ENCODE measurements at places on chromosomes 2 and 18. TPM values are rescaled to one million over a fixed set of nuclear protein-coding genes. Genes with fewer than 3 reads are reported as not detected.

EVX2 gene
- 0.28 TPM for total RNA-seq

TEX44 gene
- total RNA-seq: not detected

C1QL2 gene
- total RNA-seq: not detected

DNA sequence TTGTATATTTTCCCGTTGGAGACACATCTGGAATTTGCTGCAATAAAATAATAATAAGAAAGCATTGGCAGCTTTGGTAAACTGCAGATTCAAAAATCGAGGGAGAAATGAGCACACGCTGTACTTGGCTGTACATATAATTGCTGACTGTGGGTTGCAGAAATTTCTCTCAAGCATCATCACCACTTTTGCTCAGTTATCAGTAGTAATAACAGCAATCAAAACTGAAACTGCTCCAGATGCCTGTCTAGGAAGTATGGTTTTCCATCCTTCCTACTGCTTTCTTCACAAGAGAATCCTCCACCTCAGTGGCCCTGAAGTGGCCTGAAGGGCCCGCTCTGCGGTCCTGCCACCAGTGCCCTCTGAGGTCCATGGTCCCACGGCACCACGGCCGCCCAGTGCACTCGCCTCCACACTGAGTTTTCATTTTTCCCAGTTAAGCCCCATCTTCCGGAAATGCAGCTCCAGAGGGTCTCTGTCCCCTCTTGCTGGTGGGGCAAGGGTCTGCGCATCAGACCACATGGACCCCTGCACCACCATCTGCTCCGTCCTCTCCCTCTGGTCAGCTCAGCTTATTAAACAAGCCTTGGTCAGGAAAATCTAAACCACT lies 3.9 kb downstream of the DUSP28 start:
- peak; percentile 9 for DNase-seq

- no peak for DNase-seq
Observed at GRCh38 chr2:151228847-151229512, 32.7 kb downstream of the RBM43 start.

- DNase-seq: no peak
Observed at GRCh38 chr18:46333431-46334135, 229.4 kb downstream of the HAUS1 start.

KCNIP3 gene
- total RNA-seq: 16.4 TPM

IL37 gene
- total RNA-seq: not detected

DNA sequence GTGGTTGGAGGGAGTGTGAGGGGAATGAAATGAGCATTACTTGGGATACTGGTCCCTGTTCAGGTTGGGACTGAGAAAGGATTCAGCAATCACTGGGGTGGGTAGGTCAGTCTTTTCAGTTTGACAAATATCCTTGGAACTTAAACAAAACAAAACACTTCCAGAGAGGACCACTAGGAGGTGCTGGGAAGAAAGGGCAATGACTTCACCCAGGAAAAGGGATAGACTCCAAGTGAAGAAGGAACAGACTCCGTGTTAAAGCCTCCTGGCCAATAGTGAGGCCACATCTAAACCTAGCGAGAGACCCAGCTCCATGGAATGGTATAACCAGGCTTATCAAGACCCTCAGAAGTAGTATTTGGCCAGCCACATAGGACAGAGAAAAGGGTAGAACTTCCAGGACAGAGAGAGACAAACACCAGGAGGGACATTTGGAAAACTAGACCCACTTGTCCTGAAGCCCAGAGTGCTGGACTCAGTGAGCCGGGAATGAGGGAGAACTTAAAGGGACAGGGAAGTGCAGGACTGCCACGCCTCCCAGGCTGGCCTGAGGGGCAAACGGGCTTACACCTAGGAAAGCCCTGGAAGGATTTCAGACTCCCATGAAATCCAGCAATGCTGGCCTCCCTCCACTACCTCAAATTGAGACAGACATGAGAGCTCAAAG lies 19.6 kb upstream of the KCNG3 start:
- DNase-seq: no peak

GALR1 gene
- not detected for total RNA-seq

DNA sequence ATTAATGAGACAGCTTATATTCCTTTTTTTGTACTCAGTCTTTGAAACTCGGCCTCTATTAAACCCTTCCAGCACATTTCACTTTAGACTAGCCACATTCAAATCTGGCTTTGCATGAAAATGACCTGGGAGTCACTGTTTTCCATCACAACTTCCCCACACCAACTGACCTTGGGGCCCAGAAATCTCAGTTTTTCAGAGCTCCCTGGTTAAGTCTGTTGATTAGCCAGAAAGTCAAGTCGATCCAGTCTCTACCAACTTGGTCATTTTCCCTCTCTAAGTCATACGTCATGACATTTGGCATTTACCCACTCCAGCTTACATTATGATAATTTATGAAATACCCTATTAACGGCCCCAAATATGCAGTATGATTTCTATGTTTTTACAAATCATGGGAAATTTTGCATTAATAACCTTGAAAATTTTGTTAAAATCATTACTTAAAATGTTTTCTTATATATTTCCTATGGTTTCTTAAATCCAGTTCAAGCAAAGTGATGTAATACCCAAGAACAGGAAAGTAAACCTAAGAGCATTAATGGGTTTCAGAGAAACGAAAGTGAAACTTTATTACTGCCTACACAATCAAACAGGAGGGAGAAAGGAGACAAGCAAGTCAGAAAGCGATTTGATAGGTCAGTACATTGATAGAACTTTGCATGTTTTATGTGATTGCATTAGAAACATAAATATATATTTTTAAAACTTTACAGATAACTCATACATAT lies 77.1 kb downstream of the SPATS2L start:
- DNase-seq: no peak

- DNase-seq: no peak
Observed at GRCh38 chr2:113185664-113186432, 12.1 kb downstream of the PSD4 start.

DNA sequence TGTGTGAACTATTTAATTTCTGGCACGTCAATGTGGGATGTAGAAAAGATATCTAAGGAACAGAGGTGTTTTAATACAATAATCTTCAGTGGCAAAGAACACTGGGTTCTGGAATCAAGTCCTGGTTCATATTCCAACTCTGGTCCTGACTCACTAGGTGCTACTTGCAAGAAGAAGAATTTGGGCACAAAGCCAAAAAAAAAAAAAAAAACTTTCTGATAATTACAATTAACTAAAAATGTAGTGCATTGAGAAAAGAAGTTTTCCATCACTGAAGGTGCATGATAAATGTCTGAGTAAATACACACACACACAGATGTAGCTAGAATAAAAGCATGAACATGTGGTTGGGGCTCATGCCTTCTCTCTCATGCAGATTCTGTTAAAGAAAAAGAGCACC lies 424.4 kb upstream of the REG3G start:
- no peak for DNase-seq

DNA sequence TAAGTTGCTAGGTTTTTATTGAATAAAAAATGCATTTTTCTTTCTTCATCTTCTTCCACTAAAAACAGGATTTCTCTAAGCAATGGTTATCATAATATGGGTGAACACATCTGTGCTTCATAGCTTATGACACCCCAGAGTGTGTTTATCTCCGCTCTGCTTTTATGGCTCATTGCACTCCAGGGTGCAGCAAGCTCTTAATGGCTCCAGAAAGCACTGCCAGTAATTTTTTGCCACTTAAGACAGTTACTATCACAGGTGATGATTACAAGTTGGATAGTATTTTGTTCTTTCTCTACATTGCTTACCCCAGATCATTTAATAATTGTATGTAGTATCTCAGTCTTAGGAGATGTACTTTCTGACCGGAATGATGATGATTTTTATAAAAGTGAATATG lies 239.3 kb upstream of the CDH20 start:
- DNase-seq: no peak

GRCh38 chr2:208373460-208374089 lies 33.0 kb upstream of the PTH2R start:
- DNase-seq: no peak

DNA sequence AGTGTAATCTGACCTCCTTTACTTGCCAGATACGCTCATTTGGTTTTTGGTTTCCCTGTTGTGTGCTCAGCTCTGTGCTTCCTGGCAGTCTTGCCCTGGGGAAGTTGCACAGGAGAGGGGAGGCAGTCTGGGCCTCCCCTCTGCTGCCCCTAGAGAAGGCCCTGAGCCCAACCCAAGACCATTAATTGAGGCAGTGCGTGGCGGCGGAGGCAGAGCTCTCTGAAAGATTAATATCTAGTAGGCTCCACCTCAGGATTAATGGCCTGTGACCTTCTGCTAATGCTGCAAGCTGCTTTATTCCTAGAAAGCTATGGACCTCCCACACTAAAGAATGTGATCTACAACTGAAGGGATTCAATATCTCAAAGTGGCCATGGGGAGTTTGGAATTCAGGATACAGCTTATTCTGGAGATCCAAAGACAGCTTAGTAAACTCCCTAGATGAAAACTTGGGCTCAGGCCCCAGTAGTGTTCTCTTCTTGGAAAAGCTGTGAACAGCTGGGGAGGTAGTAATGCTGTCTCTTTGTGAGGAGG lies 41.4 kb upstream of the MAPRE2 start:
- no peak for DNase-seq

GRCh38 chr18:56910237-56910636 lies 236.7 kb upstream of the BOD1L2 start:
- no peak for DNase-seq

DNA sequence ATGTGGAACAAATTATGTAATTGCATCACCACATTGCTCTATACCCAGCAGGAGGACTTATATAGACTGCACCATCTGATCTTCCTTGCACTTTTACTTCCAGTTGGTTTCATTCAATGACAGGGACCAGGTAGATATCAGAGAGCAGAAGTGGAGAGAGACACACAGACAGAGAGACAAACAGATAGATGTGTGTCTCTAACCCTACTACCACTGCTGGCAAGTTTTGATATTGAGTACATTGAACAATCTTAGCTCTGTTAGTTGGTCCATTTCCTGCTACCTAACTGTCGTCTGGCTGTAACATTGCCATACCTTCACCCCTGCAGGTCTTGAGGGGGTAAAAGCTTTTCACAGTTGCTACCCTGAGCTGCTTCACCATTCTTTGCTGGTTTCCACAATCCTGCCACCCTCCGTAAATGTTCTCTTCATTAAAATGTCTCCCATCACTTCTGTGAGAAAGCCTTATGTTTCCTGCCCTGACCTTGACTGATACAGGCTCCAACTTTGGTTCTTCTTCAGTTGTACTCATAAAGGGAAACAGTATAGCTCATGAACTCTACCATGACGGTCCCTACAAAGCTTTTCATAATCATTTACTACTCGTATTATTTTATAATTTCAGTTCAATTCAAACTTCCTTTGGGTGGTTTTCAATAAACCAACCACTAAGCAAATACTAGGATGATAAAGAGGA lies 62.3 kb upstream of the ITGA4 start:
- no peak for DNase-seq

LINC00305 gene
- not detected for total RNA-seq

SULT1C2 gene
- not detected for total RNA-seq

DNA sequence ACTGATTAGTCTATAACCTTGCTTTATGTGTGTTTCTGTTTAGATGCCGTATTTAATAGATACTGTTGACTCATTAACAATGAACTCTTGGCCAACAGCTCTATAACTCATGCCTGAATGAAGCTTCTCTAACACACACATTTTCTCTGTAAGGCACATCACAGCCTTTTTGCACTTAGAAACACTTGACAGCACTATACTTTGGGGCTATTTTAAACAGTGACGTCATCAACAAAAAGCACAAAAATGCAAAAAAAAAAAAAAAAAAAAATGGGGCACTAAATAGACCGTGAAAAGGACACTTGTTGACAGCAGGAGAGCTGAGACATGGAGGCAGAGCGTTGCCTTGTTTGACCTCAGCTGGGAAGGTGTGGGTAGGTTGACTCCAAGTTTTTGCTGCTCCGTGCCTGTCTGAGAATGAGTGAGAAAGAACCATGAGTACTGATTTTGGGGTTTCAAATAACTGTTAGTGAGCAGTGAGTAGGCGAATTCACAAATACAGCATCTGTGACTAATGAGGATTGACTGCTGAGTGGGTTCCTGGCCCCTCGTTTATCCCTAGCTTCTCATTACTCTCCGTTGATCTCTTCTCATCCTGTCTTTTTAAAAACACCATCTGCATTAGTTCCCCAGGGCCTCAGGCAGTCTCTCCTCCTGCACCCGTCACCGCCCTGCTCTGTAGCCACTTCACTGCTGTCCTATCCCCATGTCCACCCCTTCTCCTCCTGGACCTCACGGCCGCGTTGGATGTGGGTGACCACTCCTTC lies 24.4 kb downstream of the SPP2 start:
- no peak for DNase-seq

DNA sequence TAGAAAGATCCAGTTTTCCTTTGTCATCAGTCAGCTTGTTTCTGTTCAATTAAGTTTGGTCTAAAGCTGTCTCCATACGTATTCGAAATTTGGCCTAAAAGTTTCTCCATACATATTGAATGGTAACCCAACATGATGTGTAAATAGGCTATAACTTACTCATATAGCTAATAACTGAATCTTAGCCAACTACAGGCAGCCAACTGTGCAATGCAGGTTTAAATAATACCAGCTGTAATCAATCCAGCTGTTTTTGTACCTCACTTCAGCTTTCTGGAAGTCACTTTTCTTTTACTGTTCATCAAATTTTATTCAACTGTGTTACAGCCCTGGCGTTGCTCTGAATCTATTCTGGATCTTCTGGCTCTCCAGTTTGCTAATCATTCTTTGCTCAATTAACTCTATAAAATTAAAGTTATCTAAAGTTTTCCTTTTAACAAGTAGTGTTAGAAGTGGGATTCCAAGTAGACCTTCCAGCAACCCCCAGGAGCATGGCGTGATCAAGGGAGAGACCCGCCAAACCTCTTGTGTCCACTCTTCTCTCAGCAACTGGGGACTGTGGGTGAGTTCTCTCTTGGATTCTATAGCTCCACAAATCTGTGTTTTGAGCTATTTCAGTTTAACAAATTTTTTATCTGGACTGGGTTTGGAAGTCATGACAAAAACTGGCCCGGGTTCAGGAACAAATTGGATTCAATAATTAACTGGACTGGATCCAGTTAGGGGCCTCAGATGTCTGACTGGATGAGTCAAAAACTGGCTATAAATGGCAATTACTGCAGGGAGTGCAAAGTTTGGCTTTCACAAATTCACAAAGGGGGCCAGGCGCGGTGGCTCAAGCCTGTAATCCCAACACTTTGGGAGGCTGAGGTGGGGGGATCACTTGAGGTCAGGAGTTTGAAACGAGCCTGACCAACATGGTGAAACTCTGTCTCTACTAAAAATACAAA lies 329.7 kb upstream of the ST6GAL2 start:
- DNase-seq: no peak

- DNase-seq: no peak
Observed at GRCh38 chr2:217847552-217848350, 155.0 kb downstream of the TNS1 start.

- DNase-seq: no peak
Observed at GRCh38 chr2:88540346-88540745, 86.9 kb downstream of the EIF2AK3 start.

GRCh38 chr2:218270721-218271486 lies 585 bp downstream of the PNKD start:
- no peak for DNase-seq

LRATD1 gene
- 10.4 TPM for total RNA-seq
